SHP77 (cell line): ENCODE measurements at places on chromosomes 11 and 22.

GRCh38 chr11:65448074-65448417 is 25.4 kb downstream of the NEAT1 start:
- DNase-seq, result no peak

GRCh38 chr11:16166571-16166970 is 189.8 kb downstream of the SOX6 start:
- DNase-seq, result no peak

GRCh38 chr11:11620173-11620920 is 1.5 kb downstream of the GALNT18 start:
- DNase-seq, result no peak

GRCh38 chr22:21939461-21939913 is 13.2 kb downstream of the PPM1F start:
- DNase-seq, result no peak

GRCh38 chr11:126352934-126353801 is 2.3 kb upstream of the ST3GAL4 start:
- no peak for DNase-seq

DNA sequence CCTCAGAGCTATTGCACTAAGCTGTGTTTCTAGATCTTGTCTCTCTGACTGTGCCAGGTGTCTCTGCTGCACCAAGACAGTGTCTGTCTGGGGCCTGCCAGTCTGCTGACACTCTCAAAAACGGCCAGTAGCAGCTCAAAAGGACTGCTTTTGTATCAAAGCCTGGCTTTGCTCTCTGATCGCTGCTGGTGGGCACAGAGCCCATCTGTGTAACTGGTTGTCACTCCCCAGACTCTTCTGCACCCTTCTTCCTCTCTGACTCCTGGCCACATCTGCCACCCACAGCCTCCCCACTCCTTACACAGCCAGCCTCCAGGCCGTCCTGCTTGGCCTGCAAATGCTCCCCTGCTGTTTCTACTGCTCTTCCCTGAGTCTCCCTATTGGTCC is 26.5 kb downstream of the MED15 start:
- DNase-seq, result no peak

- no peak for DNase-seq
Observed at GRCh38 chr11:6988506-6988905, 31.6 kb downstream of the ZNF214 start.
